ENCODE measurements at places on chromosomes 12 and 14.

DNA sequence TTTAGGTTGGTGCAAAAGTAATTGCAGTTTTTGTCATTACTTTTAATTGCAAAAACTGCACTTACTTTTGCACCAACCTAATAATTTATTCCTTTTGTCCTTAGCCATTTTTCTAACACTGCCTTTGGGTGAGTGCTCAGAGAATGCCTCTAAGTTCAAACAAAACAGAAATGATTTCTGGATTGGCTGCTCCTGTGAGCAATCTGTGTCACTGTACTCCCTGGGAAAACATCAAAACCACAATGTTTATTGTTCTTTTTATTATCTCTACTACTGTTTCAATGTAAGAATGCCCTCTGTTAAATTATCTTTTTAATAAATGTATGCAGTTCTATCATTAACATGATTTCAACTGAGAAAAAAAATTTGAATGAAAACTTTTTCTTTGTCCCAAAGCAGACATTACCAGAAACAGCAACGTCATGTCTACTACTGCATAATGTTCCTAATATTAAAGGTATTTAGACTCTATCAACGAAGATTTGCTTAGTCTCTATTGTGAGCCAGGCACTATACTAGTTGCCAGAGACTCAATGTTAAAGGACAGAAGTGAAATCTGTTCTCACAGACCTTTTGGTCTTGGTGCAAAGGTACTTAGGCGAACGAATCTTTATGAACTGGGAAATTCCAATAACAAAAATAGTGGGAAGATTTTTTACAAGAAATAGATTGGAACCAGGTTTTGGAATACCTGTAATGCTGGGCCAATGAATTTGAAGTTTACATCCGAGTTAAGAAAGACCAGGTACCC lies 6.2 kb downstream of the SLC41A2 start:
- no peak for DNase-seq

- DNase-seq, result no peak
These were observed 17.9 kb upstream of the MED6 start for GRCh38 chr14:70618314-70618713.

DNA sequence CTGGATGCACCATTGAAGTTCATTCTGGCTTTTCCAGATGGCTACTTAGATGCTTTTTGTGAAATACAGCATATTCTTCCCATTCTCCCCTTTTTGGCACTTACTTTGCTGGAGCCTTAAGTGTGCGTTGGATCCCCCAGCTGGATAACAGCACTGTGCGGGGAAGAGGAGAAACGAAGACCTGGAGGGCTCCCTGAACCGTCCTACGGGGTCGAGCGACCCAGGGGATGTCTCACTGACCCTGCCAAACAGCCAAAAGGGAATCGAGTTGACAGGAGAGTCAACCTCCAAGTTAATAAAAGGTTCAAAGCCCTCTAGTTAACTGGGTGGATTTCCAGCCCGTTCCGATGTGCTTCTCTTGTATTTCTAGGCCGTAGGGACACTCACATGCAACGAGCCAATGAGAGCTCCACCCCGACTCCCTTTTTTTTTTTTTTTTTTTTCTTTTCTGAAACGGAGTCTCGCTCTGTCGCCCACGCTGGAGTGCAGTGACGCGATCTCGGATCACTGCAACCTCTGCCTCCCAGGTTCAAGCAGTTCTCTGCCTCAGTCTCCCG lies 1.0 kb upstream of the CAMKK2 start:
- peak; percentile 51 for DNase-seq

DNA sequence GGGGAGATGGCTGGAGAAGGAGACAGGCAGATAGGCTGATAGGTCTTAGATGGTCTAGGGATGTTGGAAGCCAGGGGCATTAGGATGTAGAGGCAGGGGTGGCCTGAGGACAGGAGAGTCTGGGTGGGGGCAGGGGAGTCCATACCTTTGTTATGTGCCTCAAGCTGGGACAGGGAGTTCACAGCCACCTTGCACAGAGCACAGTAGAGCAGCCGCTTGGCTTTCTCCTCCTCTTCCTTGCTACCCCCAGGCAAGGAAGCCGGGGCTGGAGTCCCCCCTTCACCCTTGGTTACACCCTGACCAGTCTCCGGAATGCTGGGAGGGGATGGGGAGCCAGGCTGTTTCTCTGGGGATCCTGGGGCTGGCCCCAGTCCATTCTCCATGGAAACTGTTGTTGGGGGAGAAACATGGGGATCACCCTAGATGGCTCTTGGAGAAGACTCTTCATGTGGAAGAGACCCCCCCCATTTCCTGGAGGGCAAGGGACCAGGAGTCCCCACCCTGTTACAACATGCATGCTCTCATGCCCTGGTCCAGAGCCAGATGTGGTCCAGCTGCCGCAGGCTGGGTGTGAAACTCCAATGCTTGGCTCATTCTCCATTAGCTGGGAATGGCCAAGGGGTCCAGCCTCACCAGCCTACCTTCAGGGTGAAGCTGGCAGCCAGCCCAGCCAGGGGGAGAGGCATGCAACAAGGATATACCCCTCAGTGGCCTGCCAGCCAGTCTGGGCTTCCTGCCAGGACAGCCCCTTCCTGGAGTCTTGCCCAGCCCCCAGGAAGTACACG lies 7.2 kb upstream of the GPR84 start:
- DNase-seq, result no peak

DNA sequence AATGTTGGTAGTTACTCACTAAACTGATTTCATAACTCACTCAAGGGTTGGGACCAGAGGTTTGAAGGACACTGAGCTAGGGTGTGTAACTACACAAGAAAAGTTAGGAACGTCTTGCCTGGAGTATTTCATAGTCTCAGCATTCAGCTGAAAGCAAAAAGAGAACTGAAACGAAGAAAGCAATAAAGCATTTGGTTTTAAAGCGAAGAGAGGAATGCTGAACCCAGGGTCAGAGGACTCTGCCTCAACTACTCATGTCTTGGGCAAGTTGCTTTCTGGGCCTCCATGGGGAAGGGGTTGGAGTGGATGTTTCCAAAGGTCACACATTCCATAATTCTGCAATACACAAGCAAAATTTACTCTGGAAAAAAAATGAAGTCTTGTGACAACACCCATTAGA lies 1.4 kb downstream of the GNS start:
- DNase-seq, result no peak

GRCh38 chr12:89789862-89790261 lies 81.2 kb upstream of the ATP2B1 start:
- DNase-seq, result no peak

- DNase-seq, result no peak
These were observed 13.1 kb upstream of the ANP32D start for GRCh38 chr12:48459259-48459658.

GRCh38 chr12:118344829-118345228 lies 27.9 kb downstream of the TAOK3 start:
- no peak for DNase-seq

GRCh38 chr12:22105542-22105941 lies 59.5 kb downstream of the CMAS start:
- DNase-seq, result no peak
